Calu3 (cell line): ENCODE measurements at places on chromosomes 1 and 21. TPM values are rescaled to one million over a fixed set of nuclear protein-coding genes. Genes with fewer than 3 reads are reported as not detected.

GRCh38 chr1:44300852-44301251 lies 54.2 kb downstream of the ERI3 start:
- no peaks in the 10 kb centered on the region for H3K36me3 ChIP-seq
- H3K4me3 ChIP-seq = no peak overlapping the region
- no peaks in the 10 kb centered on the region for H3K27me3 ChIP-seq
- H3K27ac ChIP-seq = no peak overlapping the region
- no peaks in the 10 kb centered on the region for H3K4me1 ChIP-seq

ARHGAP29 gene
- 57.9 and 62.6 TPM in 2 replicates for total RNA-seq

DNA sequence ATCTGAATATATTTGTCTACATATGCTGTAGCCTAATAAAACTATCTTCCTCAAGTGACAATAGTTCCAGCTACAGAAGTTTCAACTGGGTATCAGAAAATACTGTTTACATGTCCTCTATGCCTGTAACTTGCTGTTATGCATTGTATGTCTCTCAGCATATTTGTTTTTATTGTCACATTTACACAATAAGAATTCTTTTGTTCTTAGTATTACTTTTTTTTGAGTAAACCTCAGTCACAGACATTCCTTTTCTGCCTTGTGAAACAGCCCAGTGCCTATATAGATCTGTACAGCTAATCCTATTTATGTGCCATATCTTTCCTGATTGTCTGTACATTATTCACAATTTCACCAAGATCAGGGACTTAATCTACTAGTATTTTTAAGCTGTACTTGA lies 565.2 kb downstream of the NEGR1 start:
- no peaks in the 10 kb centered on the region for H3K36me3 ChIP-seq
- H3K4me3 ChIP-seq = no peak overlapping the region
- no peaks in the 10 kb centered on the region for H3K4me1 ChIP-seq
- no peak overlapping the region for H3K27ac ChIP-seq

GRCh38 chr1:116879478-116880133 lies 30.1 kb upstream of the PTGFRN start:
- no peak overlapping the region for H3K27ac ChIP-seq
- no peak overlapping the region for H3K4me3 ChIP-seq
- no peaks in the 10 kb centered on the region for H3K36me3 ChIP-seq
- no peak for DNase-seq
- no peaks in the 10 kb centered on the region for H3K4me1 ChIP-seq

- peak overlapping the region; percentile 15 for H3K27ac ChIP-seq
- DNase-seq = peak; percentile 62
- peaks cover 69% of the 10 kb centered on the region for H3K4me1 ChIP-seq
- no peaks in the 10 kb centered on the region for H3K36me3 ChIP-seq
These were observed 74.1 kb downstream of the XCL2 start for GRCh38 chr1:168469690-168470089.

PCBP3 gene
- 0.78 and 1.4 TPM in 2 replicates for total RNA-seq

PHACTR4 gene
- total RNA-seq = 58.0 and 58.7 TPM in 2 replicates

GRCh38 chr1:26220199-26220912 lies 13.6 kb upstream of the CEP85 start:
- peaks cover 4% of the 10 kb centered on the region for H3K36me3 ChIP-seq
- H3K27ac ChIP-seq = no peak overlapping the region
- H3K27me3 ChIP-seq = peaks cover 3% of the 10 kb centered on the region
- DNase-seq = no peak
- H3K4me1 ChIP-seq = peaks cover under 1% of the 10 kb centered on the region

- DNase-seq = no peak
- H3K4me3 ChIP-seq = no peak overlapping the region
- no peaks in the 10 kb centered on the region for H3K4me1 ChIP-seq
- no peaks in the 10 kb centered on the region for H3K27me3 ChIP-seq
These were observed 1317.0 kb downstream of the MRPL39 start for GRCh38 chr21:24290151-24290833.

NGF gene
- total RNA-seq = not detected in 2 replicates

DNA sequence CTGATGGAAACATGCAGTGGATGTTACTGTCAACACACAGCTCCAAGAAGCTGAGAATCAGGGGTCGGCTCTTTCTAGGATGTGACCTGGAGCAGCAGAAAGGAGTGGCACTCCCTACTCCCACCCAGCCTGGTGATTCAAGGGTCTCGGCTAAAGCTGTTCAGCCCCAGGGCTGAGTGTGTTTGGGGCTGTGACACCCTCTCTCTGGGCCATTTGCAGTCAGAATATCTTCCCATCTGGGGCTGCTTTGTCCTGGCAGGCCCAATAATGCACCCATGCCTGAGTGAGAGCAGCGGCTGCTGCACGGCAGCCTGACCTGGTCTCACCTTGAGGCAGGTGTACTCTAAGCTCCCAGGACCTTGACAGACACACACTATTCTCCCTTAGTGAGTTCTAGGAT lies 52.5 kb upstream of the AJAP1 start:
- no peak for DNase-seq
- no peaks in the 10 kb centered on the region for H3K27me3 ChIP-seq
- H3K4me1 ChIP-seq = no peaks in the 10 kb centered on the region
- no peaks in the 10 kb centered on the region for H3K36me3 ChIP-seq
- no peak overlapping the region for H3K27ac ChIP-seq

DNA sequence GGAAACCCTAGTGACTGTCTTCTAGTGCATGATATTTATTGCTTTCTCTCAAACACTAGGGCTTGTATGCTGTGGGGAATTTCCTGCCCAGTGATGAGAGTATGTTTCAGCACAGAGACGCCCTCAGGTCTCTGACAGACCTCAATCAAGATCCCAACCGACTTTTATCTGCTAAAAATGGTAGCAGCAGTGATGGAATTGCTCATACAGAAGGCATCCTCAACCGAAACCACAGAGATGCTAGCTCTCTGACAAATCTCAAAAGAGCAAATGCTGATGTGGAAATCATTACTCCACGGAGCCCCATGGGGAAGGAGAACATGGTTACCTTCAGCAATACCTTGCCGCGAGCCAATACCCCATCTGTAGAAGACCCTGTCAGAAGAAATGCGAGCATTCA lies 41.3 kb downstream of the PLPPR4 start:
- no peak for DNase-seq
- no peaks in the 10 kb centered on the region for H3K4me1 ChIP-seq
- H3K27me3 ChIP-seq = no peaks in the 10 kb centered on the region
- no peaks in the 10 kb centered on the region for H3K36me3 ChIP-seq
- H3K4me3 ChIP-seq = no peak overlapping the region

GRCh38 chr1:74180490-74180889 lies 17.5 kb downstream of the LRRIQ3 start:
- H3K27me3 ChIP-seq = no peaks in the 10 kb centered on the region
- H3K4me3 ChIP-seq = no peak overlapping the region
- H3K36me3 ChIP-seq = no peaks in the 10 kb centered on the region

KCNJ6 gene
- 0.05 TPM in 1 of 2 replicates, not detected in the other for total RNA-seq

UMODL1 gene
- 0.22 TPM in 1 of 2 replicates, not detected in the other for total RNA-seq

DNA sequence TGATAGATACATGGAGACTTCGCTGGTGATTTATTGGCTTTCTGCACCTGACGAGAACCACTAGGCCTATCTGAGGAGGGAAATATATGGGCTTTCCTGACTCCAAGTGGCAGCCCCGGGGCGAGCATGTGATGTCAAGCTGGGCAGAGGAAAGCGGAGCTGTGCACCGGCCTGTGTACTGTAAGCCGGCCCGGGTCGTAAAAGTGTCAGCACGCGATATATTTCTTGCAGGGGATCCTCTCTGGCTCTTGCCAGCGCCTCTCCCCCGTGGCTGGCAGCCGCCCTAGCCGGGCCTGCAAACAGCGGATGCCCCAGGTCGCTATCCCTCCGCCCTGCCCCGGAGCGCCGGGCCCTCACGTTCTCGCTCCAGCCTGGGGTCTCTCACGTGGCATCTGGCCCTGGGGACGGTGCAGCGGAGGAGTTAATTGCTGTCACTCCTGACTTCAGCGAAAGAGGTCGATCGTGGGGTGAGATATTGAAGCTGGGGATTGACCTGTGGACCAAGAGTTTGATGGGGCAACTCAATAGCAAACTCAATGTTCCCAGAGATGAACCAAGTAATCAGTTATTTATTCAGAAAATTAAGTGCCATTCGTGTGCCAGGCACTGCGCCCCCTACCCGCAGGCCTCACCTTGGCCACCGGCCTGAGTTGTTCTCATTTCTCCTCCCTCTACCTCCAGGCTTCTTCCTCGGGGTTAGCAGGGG lies 41.0 kb upstream of the HAO2 start:
- peak; percentile 54 for DNase-seq
- no peaks in the 10 kb centered on the region for H3K27me3 ChIP-seq
- peak overlapping the region; percentile 65 for H3K4me3 ChIP-seq
- peaks cover 6% of the 10 kb centered on the region for H3K36me3 ChIP-seq

PUSL1 gene
- total RNA-seq = 22.7 and 24.7 TPM in 2 replicates

DNA sequence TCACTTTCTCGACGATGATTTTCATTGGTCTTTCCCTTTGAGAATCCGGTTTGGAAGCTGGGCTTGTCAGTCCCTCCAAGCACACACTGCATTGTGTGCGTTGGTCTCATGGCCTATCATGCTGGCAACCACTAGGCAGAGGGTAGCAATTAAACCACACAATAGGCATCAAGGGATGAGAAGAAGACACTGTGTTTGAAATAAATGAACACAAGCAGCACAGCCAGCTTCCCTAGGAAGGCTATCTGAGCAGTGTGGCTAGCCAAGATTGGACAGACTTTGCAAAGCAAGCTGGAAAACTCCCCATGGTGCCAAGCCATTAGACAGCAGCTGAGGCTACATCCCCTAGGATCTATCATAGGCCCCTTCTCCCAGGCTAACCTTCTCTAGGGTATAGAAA lies 288.7 kb downstream of the NUF2 start:
- H3K27me3 ChIP-seq = no peaks in the 10 kb centered on the region
- H3K27ac ChIP-seq = no peak overlapping the region
- H3K4me3 ChIP-seq = no peak overlapping the region
- DNase-seq = no peak
- H3K36me3 ChIP-seq = no peaks in the 10 kb centered on the region
- H3K4me1 ChIP-seq = no peaks in the 10 kb centered on the region

GRCh38 chr21:29953690-29954089 lies 13.9 kb upstream of the GRIK1 start:
- no peak overlapping the region for H3K27ac ChIP-seq
- peaks cover 1% of the 10 kb centered on the region for H3K4me1 ChIP-seq
- H3K27me3 ChIP-seq = no peaks in the 10 kb centered on the region
- DNase-seq = no peak
- H3K36me3 ChIP-seq = no peaks in the 10 kb centered on the region

OLFM3 gene
- total RNA-seq = not detected in 2 replicates

DNA sequence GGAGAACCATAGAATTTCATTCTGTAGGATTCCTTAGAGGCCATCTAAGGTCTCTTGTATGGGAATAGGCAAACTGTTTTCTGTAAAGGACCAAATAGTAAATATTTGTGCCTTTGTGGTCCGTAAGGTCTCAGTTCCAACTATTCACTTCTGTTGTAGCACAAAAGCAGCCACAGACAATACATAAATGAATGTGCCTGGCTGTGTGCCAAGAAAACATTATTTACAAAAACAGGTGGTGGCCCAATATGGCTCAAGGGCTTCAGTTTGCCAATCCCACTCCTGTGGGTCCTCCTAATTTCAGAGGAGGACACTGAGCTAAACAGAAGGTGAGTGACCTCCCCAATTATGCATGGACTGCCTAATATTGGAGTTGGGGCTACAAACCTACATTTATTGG lies 67.6 kb upstream of the EDEM3 start:
- no peaks in the 10 kb centered on the region for H3K27me3 ChIP-seq
- peaks cover 4% of the 10 kb centered on the region for H3K36me3 ChIP-seq
- H3K4me3 ChIP-seq = no peak overlapping the region
- no peak overlapping the region for H3K27ac ChIP-seq
- DNase-seq = no peak
- no peaks in the 10 kb centered on the region for H3K4me1 ChIP-seq

DNA sequence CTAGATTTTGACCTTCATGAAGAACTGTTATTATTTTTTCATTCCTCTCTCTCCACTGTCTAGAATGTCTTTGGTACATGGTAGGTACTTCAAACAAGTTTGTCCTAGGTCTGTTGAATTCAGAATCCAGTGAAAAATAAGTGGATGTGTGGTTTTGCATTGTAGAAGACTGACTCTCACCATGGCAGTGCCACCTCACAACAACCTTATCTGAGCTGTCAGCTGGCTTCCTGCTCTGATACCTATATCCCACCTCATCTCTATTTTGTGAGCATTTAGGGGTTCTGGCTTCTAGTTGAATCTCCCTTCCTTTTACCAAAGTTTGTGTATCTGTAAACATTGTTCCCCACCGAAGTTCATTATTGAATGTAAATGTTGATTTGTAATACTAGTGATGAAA lies 9.1 kb downstream of the SWT1 start:
- no peaks in the 10 kb centered on the region for H3K36me3 ChIP-seq
- DNase-seq = no peak
- no peaks in the 10 kb centered on the region for H3K4me1 ChIP-seq
- H3K4me3 ChIP-seq = no peak overlapping the region
- H3K27ac ChIP-seq = no peak overlapping the region

DNA sequence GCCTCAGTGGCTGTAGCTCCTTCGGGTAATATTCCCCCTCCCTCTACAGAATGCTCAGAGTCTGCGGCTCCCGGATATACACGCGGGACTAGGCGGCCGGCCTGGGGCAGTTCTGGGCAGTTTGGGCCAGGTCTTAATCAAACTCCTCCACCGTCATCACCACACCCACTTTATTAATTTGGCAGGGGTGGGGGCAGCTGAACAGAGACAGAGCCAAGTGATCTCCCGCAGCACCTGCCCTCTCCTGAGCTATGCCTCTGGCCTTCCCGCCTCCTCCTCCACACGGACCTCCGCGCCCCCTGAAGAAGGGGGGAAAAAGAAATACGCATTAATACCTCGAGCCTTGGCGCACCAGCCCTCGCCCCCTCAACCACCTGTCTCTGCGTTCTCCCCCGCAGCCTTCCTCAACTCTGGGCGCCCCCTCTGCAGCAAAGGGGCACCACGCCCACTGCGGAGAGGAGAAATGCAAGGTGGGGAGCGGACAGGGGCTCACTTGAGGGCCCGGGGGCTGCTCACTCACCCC lies 42.6 kb downstream of the CD34 start:
- peak overlapping the region; percentile 16 for H3K27ac ChIP-seq
- peak overlapping the region; percentile 83 for H3K4me3 ChIP-seq
- peaks cover 27% of the 10 kb centered on the region for H3K4me1 ChIP-seq
- peak; percentile 55 for DNase-seq
- H3K36me3 ChIP-seq = peaks cover 14% of the 10 kb centered on the region

- H3K27ac ChIP-seq = no peak overlapping the region
- H3K27me3 ChIP-seq = peaks cover 31% of the 10 kb centered on the region
- H3K36me3 ChIP-seq = no peaks in the 10 kb centered on the region
- DNase-seq = no peak
- no peak overlapping the region for H3K4me3 ChIP-seq
These were observed 277.2 kb upstream of the GJB5 start for GRCh38 chr1:34477632-34478141.
